Tongue (tissue), 3 donors: ENCODE measurements at places on chromosomes 2 and 18.

DNA sequence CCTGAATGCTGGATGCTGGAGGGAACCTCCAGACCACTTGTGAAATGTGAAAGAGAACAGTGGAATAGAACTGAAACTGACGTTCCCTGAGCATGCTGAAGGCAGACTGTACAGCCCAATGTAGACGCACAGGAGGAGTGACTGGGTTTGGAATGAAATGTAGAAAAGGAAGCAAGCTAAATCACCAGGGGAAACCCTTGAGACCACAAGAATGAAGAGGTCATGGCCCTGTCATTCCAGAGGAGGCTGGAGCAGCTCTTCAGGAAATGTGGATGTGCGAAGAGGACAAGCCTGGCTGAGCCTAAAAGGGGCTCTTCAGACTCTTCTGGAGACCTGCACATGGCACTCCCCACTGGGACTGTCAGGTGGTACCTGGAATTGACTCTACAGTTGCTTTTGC is 118.5 kb upstream of the ALPP start:
- peak; percentile 68 for DNase-seq

GRCh38 chr2:71747559-71747958 is 294.2 kb downstream of the DYSF start:
- peak; percentile 48 for DNase-seq

DNA sequence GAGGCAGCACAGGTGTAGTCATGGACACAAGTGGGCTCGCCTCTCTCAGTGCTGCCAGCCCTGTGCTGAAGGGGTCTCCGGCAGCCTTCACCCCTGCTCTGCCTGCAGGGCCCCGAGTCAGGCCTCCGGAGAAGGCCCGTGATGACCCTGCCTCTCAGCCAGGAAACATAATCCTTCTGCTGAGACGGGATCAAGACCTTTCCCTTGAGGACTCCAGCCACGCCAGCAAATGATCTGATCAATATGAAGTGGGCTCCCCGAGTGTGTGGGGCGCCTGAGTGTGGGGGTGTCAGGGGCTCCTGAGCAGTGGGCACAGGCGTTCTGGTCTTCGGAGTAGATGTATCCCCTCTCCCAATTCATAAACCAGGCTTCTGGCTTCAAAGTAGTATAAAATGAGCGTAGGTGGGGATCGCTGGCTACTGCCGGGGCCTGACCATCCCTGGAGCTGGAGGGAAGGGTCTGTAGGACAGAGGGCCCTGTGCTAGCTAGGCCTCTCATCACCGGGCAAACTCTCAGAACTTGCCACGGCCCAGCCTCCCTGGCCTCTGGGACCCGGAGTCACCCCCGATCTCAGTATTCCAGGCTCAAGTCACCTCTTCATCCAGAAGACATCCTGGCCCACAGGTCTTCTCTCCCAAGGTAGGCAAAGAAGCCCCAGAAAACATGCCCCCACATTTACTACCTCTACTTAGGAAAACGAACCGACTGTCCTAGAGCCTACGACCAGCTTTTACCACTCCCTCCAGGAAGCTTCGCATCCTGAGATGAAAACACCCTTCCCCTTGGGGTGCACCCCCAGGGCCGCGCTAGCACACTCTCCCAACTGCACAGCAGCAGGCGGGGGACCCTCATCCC is 33.6 kb downstream of the CRACDL start:
- DNase-seq = no peak

- DNase-seq = no peak
Measured at GRCh38 chr18:48065601-48065995, 135.1 kb upstream of the SMAD2 start.

DNA sequence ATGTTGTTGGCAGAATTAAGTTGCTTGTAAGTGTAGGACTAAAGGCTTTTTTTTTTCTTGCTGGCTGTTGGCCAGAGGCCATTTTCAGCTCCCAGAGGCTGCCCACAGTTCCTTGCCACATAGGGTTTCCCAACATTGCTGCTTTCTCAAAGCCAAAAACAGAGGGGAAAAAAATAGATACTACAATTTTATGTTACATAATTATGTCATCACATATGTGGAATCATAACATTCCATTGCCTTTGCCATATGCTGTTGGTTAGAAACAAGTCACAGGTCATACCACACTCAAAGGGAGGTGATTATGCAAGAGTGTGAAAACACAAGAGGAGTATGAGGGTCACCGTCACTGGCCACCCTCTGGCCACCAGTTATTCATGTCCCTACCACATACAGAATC is 154.5 kb downstream of the RTN4 start:
- no peak for DNase-seq

DNA sequence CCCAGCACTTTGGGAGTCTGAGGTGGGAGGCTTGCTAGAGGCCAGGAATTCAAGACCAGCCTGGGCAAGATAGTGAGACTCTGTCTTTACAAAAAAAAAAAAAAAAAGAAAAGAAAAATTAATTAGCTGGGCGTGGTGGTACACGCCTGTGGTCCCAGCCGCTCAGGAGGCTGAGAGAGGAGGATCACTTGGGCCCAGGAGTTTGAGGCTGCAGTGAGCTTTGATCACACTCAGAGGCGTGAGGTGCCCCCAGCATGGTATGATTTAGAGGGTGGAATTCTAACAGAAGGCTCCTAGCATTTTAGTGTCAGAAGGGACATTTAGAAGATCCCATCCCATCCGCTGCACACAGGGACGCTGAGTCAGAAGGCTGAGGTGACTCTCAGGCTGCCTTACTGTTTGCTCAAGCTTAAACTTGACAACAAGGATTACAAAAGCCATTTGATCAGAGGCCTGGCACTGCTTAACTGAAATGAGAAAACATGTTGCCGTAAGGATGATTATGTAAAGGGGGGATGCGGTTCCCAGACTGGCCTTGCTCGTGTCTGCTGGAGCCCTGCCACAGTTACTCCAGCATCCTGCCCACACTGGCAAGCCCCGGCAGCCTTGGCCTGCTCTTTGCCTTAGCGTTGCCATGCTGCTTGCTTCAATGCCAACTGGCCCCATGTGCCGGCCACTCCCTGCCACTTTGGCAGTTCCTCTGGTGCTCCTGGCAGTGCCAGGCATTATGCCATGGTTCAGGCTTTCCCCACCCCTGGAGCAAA is 45.6 kb upstream of the SLC1A4 start:
- DNase-seq = peak; percentile 48

- no peak for DNase-seq
Measured at GRCh38 chr2:196538189-196538588, 101.3 kb upstream of the CCDC150 start.
